A549 treated with dexamethasone at 1 μM for 4 hours (cell line): ENCODE measurements at places on chromosomes 1 and 21. TPM values are rescaled to one million over a fixed set of nuclear protein-coding genes. Genes with fewer than 3 reads are reported as not detected.

Gene ABCG1
- 2.4 to 2.8 TPM (median 2.4 TPM) in 5 replicates for total RNA-seq

Gene ATAD3C
- total RNA-seq = not detected in 5 replicates

Gene LPAR3
- total RNA-seq = 0.33 to 0.51 TPM (median 0.39 TPM) in 5 replicates

Gene SPRR3
- not detected in 5 replicates for total RNA-seq

Gene HCRTR1
- not detected in 5 replicates for total RNA-seq

Gene C1orf115
- 4.5 to 6.2 TPM (median 5.4 TPM) in 5 replicates for total RNA-seq

Gene AADACL4
- total RNA-seq = not detected in 5 replicates

Gene CHI3L2
- total RNA-seq = 0.20 to 0.41 TPM (median 0.35 TPM) in 5 replicates

Gene WDR3
- 25.9 to 37.1 TPM (median 35.2 TPM) in 5 replicates for total RNA-seq
